Neuronal stem cell (in vitro differentiated cells): ENCODE measurements at places on chromosomes 5 and 9.

- no peak for DNase-seq
Observed at GRCh38 chr9:125110464-125110863, 32.9 kb downstream of the SCAI start.

DNA sequence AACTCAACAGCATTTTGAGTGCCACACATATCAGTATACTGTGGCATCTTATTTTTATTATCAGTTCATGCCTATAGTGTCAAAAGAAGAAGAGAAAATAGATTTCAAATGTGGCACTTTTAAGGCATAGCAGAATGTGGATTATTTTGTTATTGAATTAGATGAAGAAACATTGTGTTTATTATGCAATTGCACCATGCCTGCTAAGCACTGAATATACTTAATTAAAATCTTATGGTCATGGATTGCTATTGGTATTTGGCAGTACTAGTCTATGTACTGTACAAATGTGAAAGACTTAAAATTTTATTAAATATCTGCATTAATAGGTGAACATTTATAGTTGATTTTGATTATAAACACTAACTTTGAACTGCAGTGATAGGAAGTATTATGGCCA lies 128.8 kb downstream of the FER start:
- no peak for DNase-seq

- no peak for DNase-seq
Observed at GRCh38 chr5:158848634-158849033, 251.1 kb downstream of the EBF1 start.

- no peak for DNase-seq
Observed at GRCh38 chr5:35430381-35431162, 187.1 kb upstream of the SPEF2 start.
